ENCODE measurements at places on chromosomes 11 and 22.

DNA sequence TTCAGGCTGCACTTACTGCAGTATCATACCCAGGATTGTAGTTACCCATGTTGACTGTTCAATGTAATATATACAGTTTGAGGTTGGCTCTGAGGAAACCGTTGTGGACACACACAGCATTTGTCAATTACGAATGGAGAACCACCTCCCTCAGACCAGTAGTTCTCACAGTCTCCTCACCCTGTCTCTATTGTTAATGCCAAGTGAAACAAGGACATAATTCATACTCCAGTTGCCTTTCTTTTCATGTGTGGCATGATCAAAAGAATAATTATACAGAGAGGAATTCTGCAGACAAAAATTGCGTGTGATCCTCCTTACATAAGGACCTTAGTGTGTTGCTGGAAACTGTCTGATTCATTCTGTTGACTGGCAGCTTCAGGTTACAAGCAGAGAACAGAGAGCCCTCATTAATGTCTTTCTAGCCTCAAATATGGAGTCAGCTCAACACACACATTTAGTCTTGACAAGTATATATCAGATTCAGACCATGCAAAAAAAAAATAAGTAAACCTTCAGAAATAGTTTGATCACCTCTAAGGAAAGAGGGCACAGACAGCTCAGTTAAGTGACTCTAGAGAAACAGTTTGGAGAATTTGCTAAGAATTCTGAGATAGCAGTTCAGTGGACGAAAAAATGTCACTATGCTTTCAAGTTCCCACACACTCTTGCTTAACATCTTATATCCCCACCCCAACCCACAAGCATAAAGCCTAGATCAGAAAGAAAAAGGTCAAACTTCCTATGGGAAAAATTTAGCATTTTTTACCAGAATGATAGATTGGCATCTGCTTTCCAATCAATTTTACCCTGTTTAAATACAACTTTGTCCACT is 96.1 kb downstream of the MAML2 start:
- no peak for DNase-seq

GRCh38 chr11:77789061-77789730 is 31.3 kb downstream of the RSF1 start:
- DNase-seq: no peak

DNA sequence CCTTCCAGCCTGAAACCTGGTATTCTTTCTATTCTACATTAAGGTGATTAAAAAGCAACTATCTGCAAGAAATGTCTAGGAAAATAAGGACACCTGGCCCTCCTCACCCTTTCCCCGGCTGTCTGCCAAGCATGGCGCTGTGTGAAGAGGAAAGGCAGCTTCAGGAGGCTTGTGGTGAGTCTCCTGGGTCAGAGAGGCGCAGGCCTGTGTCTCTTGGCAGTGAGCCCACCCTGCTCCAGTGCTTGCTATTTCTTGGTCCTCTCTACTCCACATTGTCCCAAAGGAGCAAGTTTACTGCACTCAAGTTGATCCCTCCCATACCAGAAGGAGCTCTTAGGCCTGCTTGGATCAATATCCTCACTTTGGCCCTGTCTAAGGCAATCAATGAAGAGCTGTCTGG is 520.7 kb upstream of the B3GAT1 start:
- no peak for DNase-seq

GRCh38 chr11:17598700-17599459 is 51.8 kb downstream of the OTOG start:
- no peak for DNase-seq

- no peak for DNase-seq
Observed at GRCh38 chr11:66476841-66477251, 3.4 kb upstream of the DPP3 start.

DNA sequence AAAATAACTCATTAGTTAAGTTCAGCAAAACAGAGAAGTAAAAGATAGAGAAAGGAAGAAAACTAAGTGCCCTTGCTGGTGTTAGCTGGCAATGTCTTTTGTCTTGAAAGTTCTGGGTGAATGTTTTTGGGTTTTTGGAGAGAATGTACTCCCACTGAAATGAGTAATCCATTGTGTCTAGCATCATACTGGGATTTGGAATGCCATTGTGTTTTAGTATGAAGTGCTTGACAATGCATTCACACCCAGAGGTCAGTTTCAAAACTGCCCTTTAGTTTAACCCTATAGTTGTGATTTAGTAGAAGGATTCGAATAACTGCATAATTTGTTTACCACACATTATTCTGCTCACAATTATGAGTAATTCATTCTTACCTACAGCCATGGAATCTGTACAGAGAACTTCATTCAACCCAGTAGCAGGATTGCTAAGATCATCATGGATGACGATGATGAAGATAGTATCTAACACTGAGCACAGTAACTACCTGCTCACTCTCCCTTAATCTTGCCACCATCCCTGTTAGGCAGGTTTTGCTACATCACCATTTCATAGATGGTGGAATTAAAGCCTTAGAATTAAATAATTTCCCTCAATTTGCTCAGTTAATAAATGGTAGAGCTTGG is 33.9 kb downstream of the MAML2 start:
- DNase-seq: no peak

GRCh38 chr11:40819230-40819629 is 640.2 kb downstream of the LRRC4C start:
- no peak for DNase-seq

DNA sequence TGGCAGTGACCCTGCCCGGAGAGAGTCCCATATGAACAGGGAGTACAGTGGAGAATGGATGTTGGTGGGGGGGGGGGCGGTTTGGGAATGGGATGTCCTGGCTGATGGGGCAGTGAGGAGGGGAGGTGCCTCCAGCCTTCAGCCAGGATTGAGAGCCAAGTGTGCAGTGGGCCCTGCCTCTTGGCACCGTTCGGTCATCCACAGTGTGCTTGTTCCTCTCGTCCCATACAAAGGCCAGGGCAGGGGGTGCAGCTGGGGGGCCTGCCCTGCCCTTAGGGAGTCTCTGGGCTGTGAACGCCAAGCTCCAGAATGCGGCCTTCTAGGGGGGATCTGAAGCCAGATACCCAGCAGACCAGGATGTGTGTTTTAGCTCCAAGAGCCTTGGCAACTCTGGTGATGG is 34.0 kb downstream of the KCNC1 start:
- DNase-seq: no peak

- DNase-seq: no peak
Observed at GRCh38 chr11:74354036-74354435, 42.6 kb upstream of the P4HA3 start.

GRCh38 chr11:69640995-69641581 is at the start of gene CCND1:
Gene CCND1, plus strand, starts transcription at chr11:69641156. Its CDS starts 158 bp downstream, at chr11:69641314.
- no peak for DNase-seq

DNA sequence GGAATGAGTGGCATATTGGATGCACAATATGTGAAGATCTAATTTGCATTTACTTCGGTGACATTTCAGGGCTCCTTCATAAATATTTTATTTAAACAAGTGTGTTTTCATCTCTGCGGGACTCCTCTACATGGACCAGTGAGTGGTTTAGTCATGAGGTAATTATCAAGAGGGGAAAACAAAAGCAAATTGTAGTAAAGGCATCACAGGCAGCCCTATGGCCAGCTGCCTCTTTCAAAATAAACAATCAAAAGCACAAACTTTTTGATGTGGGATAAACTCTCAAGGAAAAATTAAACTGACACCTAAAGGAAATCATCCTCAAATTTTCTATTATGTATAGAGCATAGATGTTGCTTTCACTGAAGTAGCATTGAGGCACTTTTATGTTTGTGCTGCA is 6.0 kb downstream of the SYT9 start:
- DNase-seq: no peak

DNA sequence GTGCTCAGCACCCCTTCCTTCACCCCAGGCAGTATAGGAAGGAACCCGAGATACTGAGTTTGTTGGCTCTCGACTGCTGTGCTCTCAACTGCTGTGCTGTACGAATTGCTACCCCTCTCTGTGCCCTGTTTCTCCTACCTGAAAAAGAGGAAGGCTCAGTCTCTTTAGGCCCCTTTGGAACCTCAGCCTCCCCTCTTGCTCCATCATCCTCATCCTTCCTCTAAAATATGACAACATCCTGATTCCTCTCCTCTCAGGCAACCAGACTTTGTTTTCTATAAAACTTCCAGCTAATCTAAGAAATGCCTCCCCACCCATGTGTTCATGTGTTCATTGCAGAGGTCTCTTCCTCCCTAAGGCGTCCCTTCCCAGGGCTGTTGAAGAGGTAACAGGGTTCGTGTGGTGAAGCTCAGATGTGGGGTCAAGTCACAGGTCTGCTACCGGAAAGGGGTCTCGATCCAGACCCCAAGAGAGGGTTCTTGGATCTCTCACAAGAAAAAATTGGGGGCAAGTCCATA is 35.5 kb upstream of the CD82 start:
- no peak for DNase-seq

DNA sequence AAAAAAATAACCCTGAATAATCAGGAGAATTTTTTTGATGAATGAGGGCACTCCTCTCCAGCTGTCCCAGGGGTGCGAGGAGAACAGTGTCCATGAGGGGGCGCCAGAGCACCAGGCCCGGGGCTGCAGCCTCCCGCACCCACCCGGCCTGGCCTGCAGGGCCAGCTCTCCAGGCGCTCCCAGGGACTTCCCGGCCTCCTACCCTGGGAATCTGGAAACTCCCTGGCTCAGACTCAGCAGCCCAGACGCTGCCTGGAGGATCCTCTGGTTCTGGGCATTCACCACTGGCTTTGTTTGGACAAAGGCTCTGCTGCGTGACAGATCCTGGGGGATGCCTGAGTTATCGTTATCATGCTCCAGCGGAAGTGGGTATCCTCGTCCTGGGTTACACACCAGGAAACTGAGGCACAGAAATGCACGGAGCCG is 31.0 kb downstream of the MCM5 start:
- DNase-seq: peak; percentile 48

DNA sequence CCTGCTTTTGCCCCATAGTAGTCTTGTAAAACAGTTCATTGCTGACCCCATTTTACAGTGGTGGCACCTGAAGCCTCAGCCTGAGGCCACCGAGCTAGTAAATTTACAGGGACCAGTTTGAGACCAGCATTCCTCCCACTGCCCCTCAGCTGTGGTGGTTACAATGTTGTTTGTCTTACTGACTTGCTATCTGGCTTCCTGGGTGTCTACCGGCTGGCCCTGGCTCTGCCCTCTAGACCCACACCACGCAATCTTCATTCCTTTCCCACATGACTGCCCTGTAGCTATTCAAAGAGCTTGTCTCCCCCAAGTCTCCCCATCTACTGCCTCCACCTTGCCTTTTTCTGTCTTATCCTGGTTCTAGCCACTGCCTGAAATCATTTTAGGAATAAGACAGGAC is 20.8 kb downstream of the PIK3IP1 start:
- DNase-seq: no peak

DNA sequence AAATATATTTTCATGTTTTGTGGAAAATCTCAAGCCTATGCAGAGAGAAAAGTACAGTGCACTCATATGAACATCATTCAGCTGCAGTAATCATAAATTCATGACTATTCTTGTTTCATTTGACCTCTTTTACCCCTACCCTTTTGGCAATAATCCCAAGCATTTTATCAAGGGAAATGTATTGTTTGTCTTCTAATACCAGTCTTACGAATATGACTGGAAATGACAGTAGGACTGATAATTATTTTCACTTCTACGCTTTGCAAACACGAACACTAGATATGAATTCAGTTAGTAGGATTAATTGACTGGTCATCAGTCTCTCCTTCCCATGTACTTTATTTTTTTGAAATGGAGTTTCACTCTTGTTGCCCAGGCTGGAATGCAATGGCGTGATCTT is 90.3 kb downstream of the MTMR3 start:
- DNase-seq: no peak

- no peak for DNase-seq
Observed at GRCh38 chr11:113725913-113726312, 19.8 kb upstream of the TMPRSS5 start.

GRCh38 chr11:115718106-115718505 is 213.9 kb upstream of the CADM1 start:
- DNase-seq: no peak

DNA sequence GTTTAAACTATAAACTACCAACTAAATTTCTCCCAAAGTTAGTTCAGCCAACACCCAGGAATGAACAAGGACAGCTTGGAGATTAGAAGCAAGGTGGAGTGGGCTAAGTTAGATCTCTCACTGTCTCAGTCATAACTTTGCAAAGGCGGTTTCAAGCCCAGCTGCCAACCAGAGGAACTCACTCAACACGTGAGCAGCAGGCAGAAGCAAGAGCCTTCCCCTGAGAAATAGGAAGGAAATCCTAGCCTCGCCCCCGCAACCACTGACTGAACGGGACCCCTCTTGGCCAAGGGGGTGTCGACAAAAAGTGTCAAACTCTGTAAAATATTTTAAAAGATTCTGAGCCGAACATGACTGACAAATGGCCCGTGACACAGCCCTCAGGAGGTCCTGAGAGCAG is 4.4 kb upstream of the KRTAP5-9 start:
- no peak for DNase-seq

DNA sequence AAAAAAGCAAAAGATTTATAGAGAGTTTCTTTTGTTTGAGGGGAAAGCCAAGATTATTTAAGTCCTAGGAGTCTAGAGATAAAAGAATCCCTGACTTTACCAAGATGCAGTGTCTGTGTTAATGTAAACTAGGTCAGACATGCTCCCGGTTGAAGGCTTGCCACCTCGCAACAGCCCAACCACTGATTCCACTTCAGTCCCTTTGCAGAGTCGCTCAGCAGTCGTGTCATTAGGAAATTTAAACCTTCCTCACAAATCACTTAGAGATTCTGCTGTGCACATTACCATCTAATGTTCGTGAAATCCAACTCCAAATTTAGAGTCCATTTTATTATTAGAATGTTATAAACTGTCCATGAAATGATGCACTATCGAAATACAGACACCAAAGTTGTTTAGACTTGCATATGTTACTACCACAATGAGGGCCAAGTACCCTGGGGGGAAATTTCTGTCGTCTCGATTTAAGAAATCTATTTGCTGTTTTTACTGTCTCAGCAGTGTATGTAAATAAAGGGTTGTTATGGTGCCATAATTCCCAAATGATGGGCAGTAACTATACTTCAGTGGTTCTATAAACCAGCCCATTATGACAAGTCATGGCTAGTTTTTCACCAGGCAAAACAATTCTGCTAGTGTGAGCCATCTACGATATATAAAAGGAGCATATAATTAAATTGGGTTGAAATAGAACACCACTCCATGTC is 101.4 kb upstream of the MTNR1B start:
- DNase-seq: no peak

- peak; percentile 52 for DNase-seq
Observed at GRCh38 chr11:130166457-130166784, 6.8 kb downstream of the ST14 start.

All from brain pericyte (primary cell).